ENCODE measurements at places on chromosomes 4 and X.

DNA sequence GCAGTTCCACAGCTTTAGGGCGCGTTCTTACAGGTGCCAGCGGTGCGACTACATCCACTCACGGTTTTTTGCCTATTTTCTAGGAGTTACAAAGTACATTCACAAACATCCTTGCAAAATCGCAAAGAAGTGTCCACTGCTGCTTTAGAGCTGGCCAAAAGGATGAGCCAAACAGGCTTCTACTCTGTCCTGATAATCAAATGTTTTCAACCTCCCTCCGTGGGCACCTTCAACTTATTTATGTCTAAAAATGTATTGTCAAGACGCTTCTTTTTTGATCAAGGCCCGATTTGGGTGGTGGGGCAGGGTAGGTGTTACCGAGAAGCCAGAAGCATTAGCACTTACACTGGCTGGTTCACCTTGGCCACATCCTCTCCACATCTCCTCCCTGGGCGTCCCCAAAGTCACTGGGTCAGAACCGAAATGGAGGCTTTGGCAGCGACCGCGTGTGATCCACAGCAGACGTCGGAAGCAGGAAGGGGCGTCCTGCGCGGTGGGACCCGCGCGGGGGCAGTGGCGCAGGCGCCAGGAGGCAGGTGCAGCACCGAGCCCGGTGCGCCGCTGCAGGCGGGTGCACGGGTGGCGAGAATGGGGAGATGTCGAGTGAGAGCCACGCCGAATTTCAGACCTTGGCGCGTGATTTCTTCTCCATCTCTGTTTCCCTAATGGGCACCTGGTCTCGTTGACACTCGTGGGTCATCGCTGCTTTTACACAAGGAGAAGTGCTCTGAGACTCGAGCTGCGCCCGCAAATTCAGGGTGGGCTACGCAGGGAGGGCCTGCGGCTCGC is 16.9 kb downstream of the NKX3-2 start:
- DNase-seq = no peak

DNA sequence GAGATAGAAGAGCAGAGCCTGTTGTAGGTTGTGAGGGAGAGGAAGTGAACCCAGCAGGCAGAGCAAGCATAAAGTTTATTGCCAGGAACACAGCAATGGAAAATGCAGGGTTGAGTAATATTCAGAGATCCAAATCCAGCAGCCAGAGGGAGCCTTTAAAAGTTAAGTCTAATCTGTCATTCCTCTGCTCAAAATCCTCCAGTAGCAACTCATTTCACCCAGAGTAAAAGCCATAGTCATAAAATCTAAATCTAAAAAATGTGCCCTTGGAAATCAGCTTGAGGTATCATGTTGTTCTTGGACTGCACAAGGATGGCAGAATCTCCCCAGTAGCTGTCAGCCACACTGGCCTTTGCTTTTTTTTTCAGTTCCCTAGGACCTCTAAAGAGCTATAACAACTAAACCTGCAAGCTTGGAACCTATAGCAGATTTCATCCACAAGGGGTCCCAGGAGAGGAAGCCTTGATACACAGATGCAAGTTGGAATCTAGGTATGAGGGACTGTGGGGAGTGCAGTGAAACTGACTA is 62.9 kb upstream of the FRAS1 start:
- no peak for DNase-seq

- no peak for DNase-seq
These were observed 6.0 kb upstream of the CENPE start for GRCh38 chr4:103204111-103204510.

GRCh38 chrX:11105080-11105479 is 6.1 kb upstream of the HCCS start:
- no peak for DNase-seq

GRCh38 chr4:141011901-141012315 is 121.4 kb downstream of the RNF150 start:
- DNase-seq = no peak

DNA sequence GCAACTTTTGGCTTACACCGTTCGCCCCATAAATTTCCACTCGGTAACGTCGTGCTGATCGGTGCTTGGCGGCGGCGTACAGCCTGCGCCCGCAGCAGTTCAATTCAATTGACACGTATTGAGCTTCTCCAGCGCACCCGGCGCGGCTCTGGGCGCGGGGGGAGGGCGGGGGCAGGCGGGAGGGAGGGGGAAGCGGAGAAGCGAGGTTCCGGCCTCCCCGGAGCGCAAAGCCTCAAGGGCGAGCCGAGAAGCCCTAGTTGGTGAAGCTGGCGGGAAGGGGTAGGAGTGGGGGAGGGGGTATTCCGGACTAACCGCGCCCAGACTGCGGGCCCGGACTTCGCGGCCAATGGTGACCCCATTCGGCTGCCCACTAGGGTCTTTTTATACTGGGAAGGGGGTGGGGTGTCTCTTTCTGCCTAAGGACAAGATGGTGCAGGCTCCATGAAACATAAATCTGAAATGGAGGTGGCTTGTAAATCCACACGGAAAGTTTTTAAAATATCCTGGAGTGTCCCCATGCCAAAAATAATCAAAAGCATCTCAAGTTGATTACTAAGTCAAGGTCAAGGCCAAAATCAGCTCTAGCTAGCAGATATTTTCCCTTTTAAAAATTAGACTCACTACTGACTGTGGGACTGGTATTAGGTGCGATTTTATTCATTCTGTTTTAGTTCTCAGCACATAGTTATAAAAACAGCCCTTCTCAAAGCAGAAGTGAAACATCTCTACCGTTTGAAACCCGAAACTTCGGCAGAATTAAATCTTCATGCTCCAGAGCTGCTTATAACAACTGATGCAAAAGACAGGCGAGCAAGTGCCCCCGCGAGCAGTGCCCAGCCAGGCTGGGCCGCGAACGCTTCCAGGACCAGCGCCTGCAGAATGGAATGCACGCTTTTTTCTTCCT is 1.5 kb upstream of the BCOR start:
- no peak for DNase-seq

DNA sequence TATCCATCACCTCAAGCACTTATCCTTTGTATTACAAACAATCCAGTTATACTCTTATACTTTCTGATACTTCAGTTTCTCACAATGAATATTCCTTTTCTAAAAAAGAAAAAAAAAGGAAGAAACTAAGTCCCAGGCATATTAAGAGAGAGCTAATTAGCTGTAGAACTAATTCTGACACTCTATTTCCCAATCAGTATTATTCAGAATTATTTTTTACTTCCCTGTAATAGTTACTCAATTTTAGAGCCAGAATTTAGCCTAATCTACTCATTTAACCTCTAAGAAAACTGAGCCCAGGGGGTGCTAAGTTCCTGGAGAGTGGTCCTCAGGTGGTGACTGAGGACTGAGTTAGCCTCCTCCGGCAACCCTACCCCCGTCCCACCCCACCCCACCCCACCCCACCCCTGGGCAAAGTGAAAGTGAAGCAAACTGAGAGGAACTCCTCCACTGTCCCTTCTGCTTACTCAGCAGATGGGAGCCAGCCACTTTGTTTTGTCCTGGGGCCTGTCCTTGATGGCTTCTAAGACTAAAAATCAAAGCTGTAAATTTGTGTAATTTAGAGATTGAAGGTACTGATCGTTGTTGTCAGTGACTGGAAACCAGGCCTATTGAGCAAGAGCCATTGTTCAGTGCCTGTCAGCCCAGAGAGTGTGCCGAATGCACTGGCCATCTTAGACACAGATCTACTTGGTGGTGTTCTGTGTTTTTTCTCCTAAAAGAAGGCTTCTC is 162.1 kb downstream of the CBR4 start:
- no peak for DNase-seq

- no peak for DNase-seq
These were observed 15.3 kb downstream of the AMER1 start for GRCh38 chrX:64190136-64190740.

DNA sequence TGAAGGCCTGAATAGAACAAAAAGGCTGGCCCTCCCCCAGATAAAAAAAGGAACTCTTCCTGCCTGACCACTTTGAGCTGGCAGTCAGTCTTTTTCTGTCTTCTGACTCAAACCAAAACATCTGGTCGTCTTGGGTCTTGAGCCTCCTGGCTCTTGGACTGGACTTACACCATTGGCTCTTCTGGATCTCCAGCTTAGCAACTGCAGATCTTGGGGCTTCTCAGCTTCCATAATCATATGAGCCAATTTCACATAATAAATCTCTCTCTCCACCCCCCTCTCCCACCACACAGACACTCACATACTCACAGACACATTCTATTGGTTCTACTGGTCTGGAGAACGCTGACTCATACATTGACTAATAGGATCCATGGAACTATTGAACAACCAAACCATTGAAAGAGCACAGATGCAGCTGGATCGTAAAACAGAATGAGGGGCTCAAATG is 15.6 kb upstream of the CWH43 start:
- DNase-seq = no peak

- no peak for DNase-seq
These were observed 13.1 kb downstream of the ZMAT1 start for GRCh38 chrX:101918751-101919150.

DNA sequence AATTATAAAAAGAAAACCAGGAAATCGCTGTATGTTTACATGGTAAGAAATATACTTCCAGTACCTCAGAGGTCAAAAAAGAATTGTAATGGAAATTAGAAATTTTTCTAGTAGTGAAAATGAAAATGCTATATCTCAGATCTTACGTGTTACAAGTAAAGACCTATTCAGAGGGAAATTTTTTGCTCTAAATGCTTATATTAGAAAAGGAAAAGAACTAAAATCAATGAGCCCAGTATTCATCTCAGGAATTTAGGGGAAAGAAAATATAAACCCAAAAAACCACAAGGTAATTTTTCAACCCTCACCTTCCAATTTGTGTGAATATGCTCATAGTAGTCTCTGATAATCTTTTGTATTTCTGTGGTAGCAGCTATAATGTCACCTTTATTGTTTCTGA is 145.6 kb downstream of the RAP1GDS1 start:
- DNase-seq = no peak

DNA sequence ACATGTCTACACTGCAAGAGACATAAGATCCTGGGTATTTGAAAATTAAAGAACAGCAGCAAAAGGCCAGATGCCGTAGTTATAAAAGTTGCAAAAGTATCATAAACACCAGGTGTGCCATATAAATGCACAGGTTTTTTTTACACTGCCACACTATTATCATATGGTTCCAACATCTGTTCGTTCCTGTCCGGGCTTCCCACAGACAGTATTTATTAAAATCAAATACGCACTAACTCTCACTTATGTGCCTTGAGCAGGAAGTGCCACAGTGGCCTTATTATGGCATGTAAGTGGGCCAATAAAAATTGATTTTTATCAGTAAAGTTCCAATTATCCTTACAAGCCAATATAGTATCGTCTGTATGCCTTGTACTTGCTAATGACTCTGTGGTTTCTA is 873.2 kb downstream of the RPA4 start:
- no peak for DNase-seq

DNA sequence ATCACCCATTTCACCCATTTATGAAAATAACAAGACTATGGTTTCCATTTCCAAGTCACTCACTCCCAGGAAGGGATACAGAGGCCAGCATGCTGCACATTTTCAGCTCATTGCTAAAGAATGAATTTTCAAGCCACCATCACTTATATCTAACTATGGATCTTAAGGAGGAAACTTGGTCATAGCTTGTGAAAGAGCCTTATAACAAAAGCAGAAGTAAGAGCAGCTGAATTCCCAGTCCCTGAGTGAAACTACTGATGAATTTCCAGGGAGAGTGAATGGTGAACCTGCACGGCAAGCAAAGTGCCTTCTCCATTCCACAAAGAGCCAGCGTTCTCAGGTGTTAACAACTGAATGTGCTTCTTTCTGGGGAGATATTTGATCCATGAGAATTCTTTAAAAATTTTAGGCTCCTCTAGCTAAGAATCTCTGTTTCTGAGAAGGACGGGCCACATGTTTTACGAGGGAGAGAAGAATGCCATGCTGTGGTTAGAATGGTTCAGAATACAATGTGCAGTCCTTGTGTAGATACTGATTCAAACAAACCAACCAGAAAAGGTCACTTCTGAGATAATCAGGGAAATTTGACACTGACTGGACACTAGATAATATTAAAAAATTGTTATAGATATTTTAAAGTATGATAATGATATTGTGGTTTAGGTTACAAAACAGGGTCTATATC is 24.0 kb downstream of the BTC start:
- no peak for DNase-seq

DNA sequence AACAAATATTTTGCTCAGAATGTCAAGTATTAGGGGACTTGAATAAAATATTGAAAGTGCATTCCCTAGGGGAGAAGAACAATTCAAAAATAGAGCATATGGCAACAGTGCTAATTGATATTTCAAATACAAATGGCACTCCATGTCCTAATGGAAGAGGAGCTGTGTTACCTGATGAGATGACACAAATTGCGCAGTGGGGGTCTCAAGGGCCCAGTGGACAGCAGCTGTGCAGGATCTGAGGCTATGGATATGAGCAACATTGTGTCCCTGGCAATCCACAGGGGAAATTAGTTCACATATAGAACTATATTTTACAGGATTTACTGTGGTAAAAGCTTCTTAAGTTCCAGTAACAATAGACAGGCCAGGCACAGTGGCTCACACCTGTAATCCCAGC is 17.4 kb upstream of the USP46 start:
- DNase-seq = no peak
